Activated T-helper 1 cell treated with anti-CD3 and anti-CD28 coated beads, Interleukin-12 subunit alpha, Interleukin-12 subunit beta, Interleukin-2, Interleukin-4 antibody, amounts not matched to agents 30 ng/mL and 10 ng/mL and 1 ng/mL, durations not matched to agents 14 hours and 24 hours and 36 hours (primary cell): ENCODE measurements at places on chromosomes 16 and 17.

- DNase-seq, result peak; percentile 28
Measured at GRCh38 chr17:45149669-45150664, 1.7 kb downstream of the HEXIM1 start.

- no peak for DNase-seq
Measured at GRCh38 chr17:48644910-48645557, 18.9 kb upstream of the HOXB9 start.

DNA sequence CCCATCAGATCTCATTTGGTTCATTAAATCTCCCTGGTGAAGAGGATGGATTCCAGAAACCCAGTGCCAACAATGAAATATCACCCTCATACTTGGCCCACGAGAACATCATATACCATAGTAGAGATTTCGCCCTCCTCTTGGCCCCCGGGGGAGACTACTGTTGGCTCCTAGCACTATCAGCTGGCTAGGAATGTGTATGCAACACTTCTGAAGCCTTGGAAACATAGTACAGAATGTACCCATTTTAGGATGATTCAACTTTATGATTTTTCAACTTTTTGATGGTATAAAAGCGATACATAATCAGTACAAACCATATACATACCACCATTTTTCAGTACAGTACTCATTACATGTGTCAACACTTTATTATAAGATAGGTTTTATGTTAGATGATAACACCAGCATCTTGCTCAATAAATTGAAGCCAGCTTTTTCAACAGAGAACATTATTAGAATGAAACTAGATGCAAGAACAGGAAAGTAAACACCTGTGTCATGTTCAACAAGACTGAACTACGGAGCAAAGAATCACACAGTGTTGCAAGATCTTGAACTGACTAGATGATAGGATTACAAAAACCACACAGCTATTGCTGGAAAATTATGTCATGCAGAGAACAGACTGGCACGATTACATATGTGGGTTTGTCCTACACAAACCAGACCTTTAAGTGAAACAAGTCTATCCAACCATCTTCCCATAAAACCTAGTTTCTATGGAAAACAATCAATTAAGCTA is 17.2 kb downstream of the RSL1D1 start:
- no peak for DNase-seq

GRCh38 chr16:66277311-66278070 is 89.0 kb upstream of the CDH5 start:
- DNase-seq, result no peak

DNA sequence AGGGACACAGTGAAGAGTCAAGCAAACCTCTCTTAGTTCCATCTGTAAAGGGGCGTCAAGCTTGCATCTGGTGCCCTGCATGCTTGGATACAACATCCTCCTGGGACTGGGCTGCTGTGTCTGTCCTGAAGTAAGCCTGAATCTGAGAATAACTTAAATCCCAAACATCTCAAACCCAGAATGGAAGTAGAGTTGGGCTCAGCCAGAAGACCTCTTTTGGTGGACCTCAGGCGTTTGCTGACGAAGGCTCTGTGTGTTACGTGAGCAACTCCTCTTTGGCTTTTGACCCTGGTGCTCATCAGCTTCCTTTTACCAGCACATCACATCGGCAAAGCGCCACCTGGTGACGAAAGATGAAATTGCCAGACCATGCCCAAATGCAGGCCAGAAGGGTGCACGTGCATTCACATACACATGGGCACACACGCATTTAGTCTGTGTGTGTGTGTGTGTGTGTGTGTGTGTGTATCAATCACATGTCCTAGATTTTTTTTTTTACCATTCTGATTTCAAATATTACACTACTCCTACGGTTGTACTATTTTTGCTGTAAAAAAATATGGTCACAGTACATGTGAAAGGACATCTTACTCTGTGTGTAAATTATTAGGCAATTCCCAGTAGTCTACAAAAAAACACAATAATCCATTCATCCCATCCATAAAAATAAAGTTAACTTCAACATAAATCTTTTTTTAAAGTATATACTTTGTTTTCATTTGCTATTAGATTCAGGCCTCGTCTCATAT is 41.1 kb upstream of the FOXJ1 start:
- DNase-seq, result peak; percentile 90

GRCh38 chr16:86824751-86825296 is 246.5 kb downstream of the FOXL1 start:
- DNase-seq, result no peak

DNA sequence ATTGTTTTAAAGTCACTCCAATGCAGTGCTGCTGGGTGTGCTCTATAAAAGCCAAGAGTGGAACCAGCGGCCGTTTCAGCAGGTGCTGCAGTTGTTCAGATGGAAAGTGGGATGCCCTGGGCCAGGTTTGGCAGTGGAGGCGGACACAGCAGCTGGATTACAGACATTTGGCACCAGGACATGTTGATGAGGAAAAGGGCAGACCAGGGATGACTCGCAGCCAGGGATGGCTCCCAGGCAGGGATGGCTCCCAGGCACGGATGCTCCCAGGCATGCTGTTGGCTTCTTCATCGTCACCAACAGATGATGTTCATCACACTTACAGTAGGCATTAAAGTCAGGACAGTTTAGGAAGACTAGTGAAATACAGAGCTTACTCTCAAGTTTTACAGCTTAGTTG is 10.0 kb downstream of the GAN start:
- no peak for DNase-seq

GRCh38 chr17:31068291-31068690 is 26.5 kb upstream of the NF1 start:
- peak; percentile 25 for DNase-seq

GRCh38 chr16:48540222-48540900 is 69.6 kb downstream of the N4BP1 start:
- no peak for DNase-seq

- no peak for DNase-seq
Measured at GRCh38 chr16:23214796-23215195, 32.3 kb downstream of the SCNN1G start.

GRCh38 chr17:27513849-27514248 is 57.6 kb downstream of the KSR1 start:
- DNase-seq, result no peak

- DNase-seq, result no peak
Measured at GRCh38 chr17:2684549-2684948, 27.0 kb downstream of the CLUH start.

GRCh38 chr17:77325577-77326075 is 184.9 kb downstream of the SEC14L1 start:
- DNase-seq, result no peak

GRCh38 chr17:70256751-70257150 is 87.4 kb downstream of the KCNJ2 start:
- no peak for DNase-seq

- no peak for DNase-seq
Measured at GRCh38 chr17:64787255-64787920, 125.3 kb upstream of the SMURF2 start.

DNA sequence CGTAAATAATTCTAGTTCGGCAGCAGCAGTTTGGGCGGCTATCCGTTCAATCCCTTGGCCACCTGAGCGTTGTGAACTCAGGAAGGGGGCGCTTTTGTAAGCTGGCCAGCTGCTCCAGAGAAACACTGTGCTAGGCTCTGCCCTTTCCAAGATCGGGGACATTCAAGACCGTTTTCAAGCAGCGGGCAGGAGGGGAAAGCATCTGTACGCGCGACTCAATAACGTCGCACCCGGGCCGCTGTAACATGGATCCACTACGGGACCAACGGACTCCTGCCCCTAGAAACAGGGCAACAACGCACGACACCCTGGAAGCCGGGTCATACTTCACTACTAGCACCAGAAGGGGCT is 463 bp downstream of the TOP2A start:
- no peak for DNase-seq

DNA sequence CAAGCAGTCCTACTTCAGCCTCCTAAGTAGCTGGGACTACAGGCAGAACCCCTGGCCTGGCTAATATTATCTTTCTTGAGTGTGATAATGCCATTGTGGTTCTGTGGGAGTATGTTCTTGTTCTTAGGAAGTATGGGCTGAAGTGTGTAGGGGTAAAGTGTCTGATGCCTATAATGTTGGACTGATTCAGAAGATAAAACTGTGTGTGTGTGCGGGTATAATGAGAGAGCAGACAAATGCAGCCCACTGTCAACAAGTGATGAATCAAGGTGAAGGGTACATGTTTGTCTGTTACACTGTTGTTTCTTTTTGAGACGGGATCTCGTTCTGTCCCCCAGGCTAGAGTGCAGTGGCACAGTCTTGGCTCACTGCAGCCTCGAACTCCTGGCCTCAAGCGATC is 127.5 kb downstream of the CLEC16A start:
- DNase-seq, result no peak

DNA sequence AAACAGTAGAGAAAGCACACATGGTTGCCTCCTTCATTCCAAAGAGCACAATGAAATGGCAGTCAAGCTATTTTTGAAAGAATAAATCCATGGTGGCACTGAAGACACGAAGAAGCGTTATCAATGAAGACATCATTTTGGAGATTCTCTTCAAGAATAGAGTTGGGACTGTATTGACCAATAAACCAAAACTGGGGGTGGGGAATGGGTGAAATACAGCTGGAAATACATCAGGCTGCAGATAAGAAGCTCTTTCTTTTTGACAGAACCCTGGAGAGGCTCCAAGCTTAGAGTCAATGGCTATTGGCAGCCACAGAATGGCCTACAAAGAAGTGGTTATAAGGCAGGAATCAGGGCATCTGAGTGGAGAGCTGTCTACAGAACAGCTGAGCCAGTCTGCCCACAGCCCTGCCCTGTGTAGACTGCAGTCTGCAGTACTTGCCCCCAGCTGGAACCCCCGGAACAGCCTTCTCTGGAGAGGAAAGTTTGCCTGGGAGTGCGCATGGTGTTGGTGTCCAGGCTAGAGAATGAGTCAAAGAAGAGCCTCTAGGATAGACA is 100.4 kb downstream of the STX8 start:
- DNase-seq, result no peak

DNA sequence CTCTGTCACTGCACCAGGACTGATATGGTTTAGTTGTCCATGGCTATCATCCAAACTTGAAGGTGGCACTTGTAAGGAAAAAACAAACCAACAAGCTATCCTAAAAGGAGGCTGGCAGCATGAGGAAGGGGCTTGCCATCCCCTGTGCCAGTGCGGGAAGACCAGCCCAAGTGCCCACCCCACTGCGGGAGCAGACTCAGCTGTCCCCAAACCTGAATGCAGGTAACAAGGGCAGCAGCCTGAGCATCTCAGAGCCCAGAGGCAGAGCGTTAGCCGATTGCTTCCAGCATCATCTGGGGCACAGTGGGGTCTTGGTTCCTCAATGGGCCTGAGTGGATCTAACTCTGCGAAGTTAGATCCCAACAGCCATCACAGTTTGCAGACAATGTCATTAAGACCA is 29.2 kb upstream of the C16orf78 start:
- no peak for DNase-seq

DNA sequence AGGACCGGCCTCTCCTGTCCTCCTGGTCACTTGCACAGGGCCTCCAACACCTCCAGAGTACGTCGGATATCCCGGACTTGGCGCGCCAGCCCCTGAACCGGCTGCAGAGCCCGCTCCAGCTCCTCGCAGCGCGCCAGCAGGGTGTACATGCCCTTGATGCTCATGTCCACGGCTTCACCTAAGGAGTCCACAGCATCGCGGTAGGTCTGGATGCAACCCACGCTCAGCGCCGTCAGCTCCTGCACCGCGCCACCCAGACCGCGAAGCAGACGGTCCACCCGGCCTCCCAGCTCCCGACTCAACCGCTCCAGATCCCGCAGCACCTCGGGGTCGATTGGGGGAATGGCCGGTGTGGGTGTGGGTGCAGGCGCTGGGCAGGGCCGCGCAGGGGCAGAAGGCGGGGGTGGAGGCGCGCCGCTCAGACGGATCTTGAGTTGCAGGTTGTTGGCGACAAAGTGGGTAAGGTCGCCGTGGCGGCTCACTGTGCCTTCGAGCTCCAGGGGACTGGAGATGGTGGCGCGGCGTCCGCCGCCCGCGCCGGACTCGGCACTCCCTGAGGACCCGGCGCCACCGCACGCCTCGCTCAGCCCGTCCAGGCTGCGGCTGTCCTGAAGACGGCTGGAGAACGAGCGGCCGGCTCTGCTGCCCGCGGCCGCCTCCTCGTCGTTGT is 804 bp downstream of the BORCS6 start:
- DNase-seq, result peak; percentile 19

GRCh38 chr17:77499699-77500435 is 359.1 kb downstream of the SEC14L1 start:
- no peak for DNase-seq
